CD8-positive, alpha-beta memory T cell (primary cell): ENCODE measurements at places on chromosomes 16 and 17. TPM values are rescaled to one million over a fixed set of nuclear protein-coding genes. Genes with fewer than 3 reads are reported as not detected.

GRCh38 chr17:78272181-78272913 lies 40.9 kb downstream of the TMEM235 start:
- no peak for DNase-seq

Gene TMEM106A
- 10.2 TPM for total RNA-seq

Gene GPS2
- total RNA-seq: 81.1 TPM

- no peak for DNase-seq
Measured at GRCh38 chr17:44115585-44116415, 7.6 kb downstream of the HDAC5 start.

GRCh38 chr16:55225972-55226542 lies 97.9 kb upstream of the IRX6 start:
- DNase-seq: no peak

Gene CNTD1
- not detected for total RNA-seq

Gene TMC8
- 126 TPM for total RNA-seq

Gene OTOP2
- total RNA-seq: not detected

DNA sequence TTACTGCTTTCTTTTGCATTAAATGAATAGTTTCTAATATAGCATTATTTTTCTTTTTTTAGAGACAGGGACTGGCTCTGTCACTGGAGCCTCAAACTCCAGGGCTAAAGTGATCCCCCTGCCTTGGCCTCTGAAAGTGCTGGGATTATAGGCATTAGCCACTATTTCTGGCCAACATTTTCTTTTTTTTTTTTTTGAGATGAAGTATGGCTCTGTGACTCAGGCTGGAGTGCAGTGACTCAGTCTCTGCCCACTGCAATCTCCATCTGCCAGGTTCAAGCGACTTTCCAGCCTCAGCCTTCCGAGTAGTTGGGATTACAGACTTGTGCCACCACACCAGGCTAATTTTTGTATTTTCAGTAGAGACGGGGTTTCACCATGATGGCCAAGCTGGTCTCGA lies 2.0 kb upstream of the DUXB start:
- DNase-seq: no peak

GRCh38 chr17:62781831-62782251 lies 26.3 kb downstream of the MARCHF10 start:
- DNase-seq: no peak

Gene PTGES3L
- 0.37 TPM for total RNA-seq

DNA sequence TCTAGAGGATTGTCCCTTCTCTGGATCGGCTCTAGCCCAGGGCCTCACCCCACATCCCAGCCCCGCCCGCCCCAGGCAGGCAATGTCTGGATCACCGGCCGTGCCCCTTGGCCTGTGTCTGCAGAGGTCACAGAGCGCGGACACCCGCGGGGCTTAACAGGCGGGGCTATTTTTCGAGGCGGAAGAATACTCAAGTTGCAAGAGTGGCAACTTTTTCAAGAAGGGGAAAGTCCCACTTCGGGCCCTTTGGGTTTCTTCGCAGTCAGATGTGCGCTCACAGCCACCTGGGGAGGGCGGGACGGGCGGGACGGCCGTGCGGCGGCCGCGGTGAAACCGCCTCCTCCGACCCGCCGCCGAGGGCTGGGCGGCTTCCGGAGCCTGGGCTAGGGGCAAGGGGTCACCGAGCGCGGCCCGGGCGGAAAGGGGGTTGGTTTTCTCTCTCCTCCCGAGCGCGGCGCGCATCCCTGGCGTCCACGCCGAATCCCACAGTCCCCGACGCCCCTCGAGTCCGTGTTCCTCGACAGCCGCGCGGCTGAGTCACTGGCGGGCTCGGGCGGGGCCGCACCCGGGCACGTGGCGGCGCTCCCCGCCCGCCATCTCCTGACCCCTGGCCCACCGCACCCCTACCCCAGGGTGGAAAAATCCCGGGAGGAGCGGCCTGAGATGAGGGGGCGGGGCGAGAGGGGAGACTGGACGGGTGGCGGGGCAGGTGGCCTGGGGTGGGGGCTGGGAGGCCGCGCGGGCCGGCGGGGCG lies 1.2 kb upstream of the PFN1 start:
- DNase-seq: peak; percentile 83

Gene CPHXL2
- not detected for total RNA-seq

GRCh38 chr17:4375039-4375748 lies 8.7 kb upstream of the UBE2G1 start:
- no peak for DNase-seq

- no peak for DNase-seq
Measured at GRCh38 chr17:21263376-21263775, 10.2 kb upstream of the NATD1 start.

- no peak for DNase-seq
Measured at GRCh38 chr17:12909046-12909445, 108.8 kb downstream of the ELAC2 start.

Gene SYCE1L
- total RNA-seq: 4.6 TPM

GRCh38 chr17:63537991-63538692 lies 12.1 kb upstream of the DCAF7 start:
- DNase-seq: no peak

Gene BLTP2
- total RNA-seq: 192 TPM

Gene SLX4
- total RNA-seq: 11.7 TPM

Gene FOXC2
- not detected for total RNA-seq

DNA sequence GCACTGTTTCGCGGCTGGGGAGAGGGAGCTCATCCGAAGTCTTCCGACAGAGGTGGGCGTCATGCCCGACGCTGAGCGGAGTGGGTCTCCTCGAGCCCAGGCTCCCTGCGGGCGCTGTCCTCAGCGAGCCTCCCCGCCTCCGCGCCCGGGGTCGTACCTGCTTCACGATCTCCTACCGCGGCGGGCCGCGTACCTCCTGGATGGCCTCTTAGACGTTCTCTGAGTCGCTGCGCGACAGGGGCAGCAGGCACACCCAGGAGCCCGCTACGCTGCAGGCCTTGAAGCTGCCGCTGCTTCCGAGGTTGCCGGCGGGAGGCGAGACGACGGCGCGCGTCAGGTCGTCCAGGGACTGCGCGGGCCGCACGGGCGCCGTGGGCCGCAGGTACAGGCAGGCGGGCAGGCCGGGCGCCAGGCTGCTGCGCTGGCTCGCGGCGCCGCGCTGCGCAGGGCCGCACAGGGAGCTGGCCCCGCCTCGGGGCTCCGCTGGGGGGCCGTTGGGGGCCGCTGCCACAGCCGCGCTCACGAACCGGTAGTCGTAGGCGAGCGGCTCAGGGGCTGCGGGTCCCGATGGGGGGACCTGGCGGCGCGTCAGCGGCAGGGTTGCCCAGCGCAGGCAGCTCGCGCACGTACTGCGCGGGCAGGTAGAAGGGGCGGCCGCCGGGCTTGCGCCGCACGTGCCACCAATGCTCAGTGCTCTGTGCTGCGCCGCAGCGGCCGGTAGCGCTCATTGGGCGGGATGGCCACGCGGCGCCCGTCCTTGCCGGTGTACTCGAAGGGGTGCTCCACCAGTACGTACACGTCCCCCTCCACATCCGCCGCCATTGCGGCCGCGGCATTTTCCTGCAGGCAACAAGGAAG lies 116.4 kb upstream of the SMURF2 start:
- DNase-seq: peak; percentile 60

DNA sequence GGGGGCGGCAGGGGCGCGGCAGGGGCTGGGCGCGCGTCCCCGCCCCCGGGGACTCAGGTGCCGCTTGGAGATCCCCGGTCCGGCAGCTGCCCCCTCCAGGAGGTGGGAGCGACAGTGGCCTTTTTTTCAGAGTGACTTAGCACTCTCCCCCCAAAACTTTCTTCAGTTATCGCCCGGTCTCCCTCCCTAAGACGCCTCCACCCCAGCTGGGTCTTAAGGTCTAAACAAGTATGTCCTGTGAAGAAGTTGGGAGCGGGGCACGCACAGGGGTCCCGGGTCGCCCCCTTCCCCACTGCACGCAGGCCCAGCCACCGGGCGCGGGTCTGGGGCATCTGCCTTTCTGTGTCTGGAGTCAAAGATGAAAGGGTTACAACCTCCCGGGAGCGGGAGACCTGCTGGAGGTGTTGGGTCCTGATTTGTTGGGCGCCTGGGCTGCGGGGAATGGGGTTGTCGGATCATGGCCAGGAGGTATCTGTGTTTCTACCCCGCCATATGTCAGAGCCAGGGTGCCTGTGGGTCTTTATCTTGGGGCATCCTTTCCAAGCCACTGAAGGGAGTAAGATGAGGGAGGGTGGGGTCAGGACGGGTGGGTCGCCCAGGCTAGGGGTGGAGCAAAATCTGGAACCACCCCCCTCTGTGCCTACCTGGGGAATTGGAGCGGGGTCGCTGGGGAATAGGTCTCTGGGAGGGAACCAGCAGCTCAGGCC lies 757 bp downstream of the FMNL1 start:
- DNase-seq: no peak

Gene FLYWCH2
- 27.2 TPM for total RNA-seq

- no peak for DNase-seq
Measured at GRCh38 chr16:52095471-52095870, 451.5 kb downstream of the TOX3 start.

Gene ANTKMT
- 72.0 TPM for total RNA-seq

DNA sequence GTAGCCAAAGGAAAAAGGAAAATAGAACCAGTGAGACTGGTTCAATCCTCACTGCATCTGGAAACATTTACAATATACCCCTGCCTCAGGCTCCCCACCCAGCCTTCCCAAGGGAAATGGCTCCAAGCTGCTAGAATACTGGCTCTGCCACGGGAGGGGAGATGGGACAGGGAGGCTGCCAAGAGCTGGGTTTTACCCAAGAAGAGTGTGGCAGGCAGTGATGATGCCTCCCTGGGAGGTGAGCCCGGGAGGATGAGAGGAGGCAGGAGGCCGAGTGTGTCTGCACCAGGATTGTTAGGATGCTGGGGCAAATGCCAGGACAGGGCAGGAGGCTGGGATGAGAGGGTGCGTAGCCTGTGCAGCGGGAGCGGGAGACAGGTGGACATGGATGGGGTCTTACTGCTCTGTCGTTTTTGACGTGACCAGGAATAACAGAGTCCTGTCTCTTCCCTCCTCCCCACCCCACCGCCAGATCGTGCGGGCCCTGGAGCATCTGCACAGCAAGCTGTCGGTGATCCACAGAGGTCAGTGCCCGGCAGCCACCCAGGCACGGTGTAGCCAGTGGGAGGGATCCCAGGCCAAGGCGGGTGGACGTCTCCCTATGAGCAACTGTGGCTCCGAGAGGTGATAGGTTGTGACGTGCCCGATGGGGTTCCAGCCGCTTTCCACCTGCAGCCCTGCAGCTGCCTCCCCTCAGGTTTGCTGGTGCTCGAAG lies 18.4 kb downstream of the MAP2K3 start:
- DNase-seq: no peak

GRCh38 chr17:72099919-72100318 lies 20.9 kb upstream of the SOX9 start:
- no peak for DNase-seq

DNA sequence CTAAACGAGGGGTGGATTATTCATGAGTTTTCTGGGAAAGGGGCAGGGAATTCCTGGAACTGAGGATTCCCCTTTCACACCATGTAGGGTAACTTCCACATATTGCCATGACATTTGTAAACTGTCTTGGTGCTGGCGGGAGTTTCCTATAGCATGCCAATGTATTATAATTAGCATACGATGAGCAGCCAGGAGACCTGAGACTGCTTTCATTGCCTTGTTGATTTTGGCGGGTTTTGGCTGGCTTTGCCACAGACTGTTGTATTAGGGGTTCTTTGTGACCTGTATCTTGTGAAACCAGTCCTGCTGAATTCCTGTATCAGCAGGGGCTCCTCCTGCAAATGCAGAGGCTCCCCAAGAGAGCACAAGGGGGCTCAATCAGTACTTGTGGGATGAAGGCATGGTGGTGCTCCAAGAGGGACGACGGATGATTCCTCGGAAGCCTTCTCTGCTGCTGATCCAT lies 104.4 kb upstream of the CACNG5 start:
- DNase-seq: no peak

DNA sequence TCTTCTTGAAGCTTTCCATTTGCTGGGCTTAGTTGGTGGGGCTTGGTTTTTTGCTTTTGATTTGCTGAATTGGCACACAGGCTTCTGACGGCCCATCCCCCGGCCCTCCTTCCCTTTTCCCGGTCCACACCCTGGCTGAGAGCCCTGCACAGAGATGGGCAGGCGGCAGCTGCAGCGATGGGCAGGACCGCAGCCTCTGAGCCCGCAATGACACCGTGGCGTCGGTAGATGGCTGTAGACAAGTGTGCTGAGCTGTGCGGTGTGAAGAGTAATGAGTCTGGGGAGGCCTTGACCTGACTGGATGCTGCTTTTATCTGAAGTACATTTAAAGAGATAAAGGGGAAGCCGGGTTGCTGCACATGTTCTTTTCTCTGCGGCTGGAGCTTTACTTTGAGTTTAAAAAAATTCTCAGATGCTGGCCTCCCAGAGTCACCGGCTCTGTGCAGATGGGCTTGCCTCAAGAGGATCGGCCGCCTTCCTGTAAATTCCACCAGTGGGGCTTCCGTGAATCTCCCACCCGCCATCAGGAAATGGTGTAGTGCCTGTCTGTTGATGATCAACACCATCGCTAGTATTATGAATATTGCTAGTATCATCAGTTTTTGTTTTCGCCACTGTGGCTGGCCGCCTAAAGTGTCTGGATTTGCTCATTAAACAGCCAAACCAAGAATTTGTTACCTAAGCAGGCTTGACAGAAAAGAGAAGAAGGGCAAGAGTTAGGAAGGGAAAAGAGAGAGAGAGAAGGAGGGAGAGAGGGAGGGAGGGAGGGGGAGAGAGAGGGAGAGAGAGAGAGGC lies 245.6 kb upstream of the RBFOX1 start:
- DNase-seq: no peak

Gene ARHGAP44
- total RNA-seq: not detected

DNA sequence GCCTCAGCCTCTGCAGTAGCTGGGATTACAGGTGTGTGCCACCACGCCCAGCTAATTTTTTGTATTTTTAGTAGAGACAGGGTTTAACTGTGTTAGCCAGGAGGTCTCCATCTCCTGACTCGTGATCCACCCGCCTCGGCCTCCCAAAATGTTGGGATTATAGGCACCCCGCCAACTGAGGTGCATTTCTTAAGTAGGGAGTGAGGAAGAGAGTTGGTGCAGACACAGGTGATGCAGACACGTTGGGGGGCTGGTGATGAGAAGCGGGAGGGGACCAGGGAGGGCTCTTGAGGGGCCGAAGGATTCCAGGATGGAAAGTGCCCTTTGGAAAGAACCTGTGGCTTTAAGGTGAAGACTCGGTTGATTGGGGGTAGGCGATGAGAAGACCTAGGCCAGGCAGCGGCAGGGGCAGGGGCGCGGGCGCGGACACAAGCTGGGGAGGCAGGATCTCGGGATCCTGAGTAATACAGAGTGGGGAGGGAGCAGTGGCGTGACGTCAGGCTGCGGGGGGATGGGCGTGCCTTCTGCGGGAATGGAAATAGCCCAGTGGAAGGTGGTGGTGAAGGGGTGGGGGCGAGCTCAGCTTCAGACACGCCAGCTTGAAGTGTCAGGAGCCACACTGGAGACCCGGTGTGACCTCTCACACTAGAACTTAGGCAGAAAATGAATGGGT lies 2.5 kb upstream of the ATP6V0C start:
- no peak for DNase-seq
